ENCODE measurements at places on chromosomes 7 and 10.

DNA sequence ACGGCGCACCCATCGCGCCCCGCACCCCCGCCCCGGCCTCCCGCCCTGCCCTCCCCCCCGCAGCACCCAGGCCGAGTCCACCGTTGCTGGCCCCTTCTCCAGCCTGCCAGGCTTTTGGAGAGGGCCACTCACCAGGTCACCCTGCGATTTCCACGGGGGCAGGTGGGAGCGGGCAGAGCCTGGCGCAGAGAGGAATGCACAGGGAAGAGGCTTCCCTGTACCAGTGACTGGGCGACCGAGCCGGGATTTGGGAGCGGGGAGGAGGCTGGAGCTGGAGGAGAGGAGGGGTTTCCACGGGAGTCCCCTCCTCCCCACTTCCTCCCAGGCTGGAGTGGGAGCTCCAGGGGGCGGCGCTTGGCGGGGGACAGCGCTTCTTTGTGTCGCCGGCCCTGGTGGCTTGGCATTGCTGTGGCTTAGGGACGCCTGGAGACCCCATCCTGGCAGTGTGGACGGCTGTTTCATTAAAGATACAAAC, 19.3 kb downstream of the TCAF1 start:
- no peak for DNase-seq

- DNase-seq = no peak
Measured at GRCh38 chr7:93185303-93186027, 37.3 kb upstream of the SAMD9L start.

- no peak for DNase-seq
Measured at GRCh38 chr7:100506356-100506923, 22.7 kb downstream of the NYAP1 start.

DNA sequence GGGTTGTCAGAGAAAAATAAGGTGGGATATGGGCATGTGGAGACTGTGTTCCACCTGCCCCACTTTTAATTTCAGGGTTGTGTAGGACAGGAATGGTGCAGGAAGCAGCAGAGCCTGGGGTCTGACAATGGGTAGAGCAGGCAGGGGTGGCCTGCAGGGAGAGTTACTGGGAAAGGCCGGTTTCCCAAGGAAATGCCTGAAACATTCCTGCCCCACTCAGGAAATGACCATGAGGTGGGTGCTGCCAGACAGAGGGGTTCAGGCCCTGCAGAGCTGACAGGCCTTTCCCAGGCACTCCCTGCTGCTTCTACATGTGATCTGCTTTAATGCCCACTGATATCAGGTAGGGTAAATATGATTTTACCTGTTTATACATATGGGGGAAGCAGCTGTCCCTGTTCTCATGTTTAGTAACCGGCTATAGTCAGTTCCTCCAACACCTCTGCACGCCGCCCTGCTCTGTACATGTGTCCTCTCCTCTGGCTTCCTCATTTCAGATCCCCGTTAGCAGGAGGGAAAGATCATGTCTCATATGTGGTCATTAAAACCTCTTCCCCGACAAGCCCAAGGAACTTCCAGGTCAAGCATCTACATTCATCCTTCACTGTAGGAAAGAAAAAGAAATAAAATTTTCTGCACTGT, 118.6 kb upstream of the PRSS58 start:
- no peak for DNase-seq

- no peak for DNase-seq
Measured at GRCh38 chr10:86438091-86438749, 71.6 kb upstream of the GRID1 start.

- no peak for DNase-seq
Measured at GRCh38 chr7:26441002-26441521, 149.4 kb downstream of the SNX10 start.

DNA sequence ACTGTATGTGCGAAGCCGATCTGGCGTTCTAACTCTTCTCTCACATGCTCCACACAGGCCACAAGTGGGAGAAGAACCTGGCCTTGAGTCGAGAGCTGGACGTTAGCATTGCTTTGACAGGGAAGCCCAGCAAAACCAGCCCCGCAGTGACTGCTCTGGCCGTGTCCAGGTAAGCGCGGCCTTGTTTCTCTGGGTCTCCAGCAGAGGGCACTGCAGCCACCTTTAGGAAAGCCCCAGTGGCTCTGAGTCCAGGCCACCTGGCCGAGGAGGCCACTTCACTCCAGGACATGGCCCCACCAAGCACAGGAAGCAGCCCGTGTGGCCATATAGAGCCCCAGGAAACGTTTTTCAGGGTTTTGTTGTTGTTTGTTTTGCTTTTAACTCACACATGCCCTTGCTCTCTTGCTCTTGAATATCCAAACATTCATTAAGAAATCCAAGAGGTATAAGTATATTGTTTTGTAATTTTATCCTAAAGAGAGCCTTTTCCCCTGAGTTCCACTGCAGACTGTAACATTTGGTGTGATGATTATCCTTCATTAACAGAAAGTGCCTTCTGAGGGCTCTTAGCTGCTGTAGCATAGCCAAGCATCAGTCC, 41.8 kb upstream of the LRRC18 start:
- DNase-seq = no peak

DNA sequence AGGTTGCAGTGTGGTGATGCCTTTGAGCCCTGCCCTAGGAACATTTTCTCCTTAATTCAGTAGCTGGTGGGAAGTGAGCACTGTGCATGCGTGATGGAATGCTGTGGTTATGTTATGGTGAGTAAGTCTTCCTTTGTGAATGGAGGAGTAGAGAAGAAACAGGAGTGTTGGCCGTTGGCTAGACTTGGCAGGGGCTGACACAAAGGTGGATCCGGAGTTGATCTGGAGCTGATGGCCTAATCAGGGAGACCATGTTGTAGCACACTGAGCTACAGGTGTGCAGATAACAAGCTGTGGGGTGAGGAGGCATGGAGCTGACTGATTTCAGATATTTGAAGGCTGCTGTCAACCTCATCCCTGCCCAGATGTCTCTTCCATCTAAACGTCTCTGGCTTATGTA, 122.3 kb downstream of the CNNM2 start:
- no peak for DNase-seq

DNA sequence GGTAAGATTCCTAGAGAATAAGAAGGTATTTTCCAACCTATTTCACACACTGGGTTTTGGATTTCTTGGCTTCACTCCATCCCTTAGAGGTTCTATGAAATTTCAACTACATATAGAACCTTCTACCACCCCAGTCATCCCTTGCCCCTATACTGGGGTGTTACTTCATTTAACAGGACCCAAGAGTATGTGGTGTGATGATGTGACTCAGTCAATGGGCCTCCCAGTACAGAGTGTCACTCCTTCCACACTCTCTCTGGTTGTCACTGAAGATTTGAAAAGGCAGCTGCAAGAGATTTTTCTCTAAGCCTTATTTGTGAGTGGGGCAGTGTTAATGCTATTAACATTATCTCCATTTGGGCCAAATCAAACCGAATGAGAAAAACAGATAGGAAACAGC, 33.5 kb downstream of the FGFBP3 start:
- no peak for DNase-seq

DNA sequence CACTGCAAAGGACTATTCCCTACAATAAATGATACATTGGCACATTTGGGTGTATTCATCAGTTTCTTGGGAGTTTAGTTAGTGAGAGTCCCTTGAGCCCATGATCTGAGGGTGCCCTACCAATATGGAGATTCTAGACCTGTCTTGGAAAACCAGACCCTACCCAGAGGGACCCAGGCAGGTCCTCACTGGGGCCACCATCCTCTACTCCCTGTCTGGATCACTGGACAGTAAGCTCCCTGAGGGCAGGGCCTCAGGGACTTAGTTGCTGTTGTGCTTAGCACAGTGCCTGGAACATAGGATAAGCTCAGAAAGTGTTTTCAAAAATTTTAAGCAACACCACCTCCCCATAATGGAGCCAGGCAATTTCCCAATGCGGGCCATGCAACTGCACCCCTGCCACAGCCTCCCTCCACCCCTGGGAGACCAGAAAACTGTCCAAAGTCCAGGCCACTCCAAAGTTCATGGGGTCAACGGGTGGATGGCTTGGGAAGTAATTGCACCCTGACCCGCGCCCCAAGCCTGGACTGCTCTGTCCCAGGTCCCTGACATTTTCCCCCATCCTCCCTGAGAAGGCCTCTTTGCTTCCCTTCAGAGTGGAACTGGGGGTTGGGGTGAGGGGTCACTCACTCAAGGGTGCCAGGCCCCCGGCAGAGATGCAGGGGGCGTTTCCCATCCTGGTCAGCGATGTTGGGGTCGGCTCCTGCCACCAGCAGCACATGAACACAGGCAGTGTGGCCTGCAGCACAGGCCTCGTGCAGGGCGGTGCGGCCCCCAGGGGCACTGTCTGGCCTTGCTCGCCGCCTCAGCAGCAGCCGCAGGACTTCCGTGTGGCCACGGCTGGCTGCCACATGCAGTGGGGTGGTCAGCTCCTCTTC, 1.0 kb downstream of the ASB10 start:
- no peak for DNase-seq

DNA sequence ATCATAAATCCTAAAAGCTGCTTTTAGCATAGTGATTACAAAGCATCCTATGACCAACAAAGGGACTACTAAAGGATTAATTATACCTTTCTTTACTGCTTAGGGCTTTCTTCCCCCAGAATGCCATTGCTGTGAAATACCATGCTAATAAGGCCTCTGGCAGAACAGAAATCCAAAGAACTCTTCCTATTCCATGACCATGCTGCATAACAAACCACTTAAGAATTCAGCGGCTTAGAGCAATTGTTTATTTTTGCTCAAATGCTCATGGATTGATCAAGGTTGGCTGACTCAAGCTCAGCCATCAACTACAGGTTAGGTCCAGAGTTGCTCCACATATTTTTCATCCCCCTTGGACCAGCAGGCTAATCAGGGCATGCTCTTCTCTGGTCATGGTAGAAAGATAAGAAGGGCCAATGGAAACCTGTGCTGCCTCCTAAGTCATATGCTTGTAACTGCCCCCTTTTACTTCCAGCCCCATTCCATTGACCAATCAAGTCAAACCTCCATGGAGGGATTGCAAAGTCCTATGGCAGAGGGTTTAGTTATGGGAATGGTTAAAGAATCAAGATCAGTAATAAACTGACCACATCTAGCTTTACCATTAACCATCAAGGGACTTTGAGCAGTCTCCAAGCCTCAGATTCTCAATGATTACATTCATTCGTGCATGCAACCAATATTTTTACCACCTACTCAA, 244.4 kb upstream of the FZD1 start:
- no peak for DNase-seq

- no peak for DNase-seq
Measured at GRCh38 chr10:124032971-124033886, 60.2 kb downstream of the CHST15 start.

DNA sequence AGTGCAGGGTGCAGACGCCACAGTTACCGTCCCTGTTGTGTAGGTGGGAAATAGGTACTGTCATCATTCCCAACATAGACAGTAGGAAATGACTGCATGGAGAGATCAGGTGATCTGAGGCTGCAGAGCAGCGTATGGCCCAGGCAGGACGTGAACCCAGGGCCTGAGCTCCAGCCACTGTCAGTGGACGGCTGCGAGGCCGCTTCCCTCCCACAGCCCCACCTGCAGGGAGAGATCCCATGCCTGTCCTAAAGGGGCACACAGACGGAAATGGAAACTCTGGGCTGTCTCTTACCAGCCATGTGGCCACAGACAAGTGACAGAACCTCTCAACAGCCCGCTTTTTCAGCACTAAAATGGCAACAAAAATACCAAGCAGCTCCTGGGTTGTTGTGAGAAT, 44.5 kb upstream of the MNX1 start:
- no peak for DNase-seq

Measured in KG1 (cell line).